ENCODE measurements at places on chromosomes 13 and 19.

- DNase-seq: no peak
Measured at GRCh38 chr13:39417131-39417530, 185.9 kb downstream of the LHFPL6 start.

- no peak for DNase-seq
Measured at GRCh38 chr19:6971366-6971765, 49.9 kb downstream of the MBD3L2B start.

DNA sequence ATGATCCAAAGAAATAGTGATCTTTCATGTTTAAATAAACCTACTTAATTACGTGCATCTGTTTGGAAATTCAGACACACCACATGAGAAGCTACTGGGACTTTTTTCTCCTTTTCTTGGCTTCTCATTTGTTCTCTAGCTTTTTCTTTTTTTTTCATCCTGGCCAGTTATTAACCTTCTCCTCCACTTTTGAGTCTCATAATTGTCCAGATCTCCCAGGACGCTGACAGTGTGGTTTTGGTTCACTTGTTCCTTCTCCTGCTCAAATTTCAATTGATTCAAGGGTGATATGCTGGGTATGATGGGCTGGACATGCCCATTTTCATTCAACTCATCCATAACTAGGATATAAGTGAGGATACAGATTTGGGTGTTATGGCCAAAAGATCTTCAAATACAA is 152.3 kb downstream of the TM9SF2 start:
- DNase-seq: no peak

- no peak for DNase-seq
Measured at GRCh38 chr13:113562085-113562749, 22.3 kb upstream of the TFDP1 start.

DNA sequence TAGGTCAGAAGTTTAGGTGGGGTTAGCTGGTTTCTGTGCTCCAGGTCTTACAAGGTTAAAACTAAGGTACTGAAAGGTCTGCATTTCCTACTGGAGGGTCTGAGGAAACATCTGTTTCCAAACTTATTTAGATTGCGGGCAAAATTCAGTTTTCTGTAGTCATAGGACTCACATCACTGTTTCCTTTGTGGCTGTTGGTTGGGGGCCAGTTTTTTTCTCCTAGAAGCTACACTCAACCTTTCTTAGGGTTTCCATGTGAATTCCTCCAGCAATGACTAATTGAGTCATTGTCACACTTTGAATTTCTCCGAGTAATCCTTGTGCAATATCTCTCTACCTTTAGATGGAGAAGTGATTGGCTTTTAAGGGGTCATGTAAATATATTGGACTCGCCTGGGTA is 773.4 kb upstream of the SLITRK1 start:
- no peak for DNase-seq

- no peak for DNase-seq
Measured at GRCh38 chr19:48393559-48394330, at the start of gene GRIN2D. Gene GRIN2D, plus strand, starts transcription at chr19:48393668. Its CDS starts 4,725 bp downstream, at chr19:48398393.

- no peak for DNase-seq
Measured at GRCh38 chr19:34925278-34925855, 1.3 kb upstream of the ZNF30 start.

- no peak for DNase-seq
Measured at GRCh38 chr19:39193803-39194202, 3.0 kb upstream of the NCCRP1 start.

- DNase-seq: no peak
Measured at GRCh38 chr19:23769691-23770468, 11.2 kb upstream of the ZNF681 start.

DNA sequence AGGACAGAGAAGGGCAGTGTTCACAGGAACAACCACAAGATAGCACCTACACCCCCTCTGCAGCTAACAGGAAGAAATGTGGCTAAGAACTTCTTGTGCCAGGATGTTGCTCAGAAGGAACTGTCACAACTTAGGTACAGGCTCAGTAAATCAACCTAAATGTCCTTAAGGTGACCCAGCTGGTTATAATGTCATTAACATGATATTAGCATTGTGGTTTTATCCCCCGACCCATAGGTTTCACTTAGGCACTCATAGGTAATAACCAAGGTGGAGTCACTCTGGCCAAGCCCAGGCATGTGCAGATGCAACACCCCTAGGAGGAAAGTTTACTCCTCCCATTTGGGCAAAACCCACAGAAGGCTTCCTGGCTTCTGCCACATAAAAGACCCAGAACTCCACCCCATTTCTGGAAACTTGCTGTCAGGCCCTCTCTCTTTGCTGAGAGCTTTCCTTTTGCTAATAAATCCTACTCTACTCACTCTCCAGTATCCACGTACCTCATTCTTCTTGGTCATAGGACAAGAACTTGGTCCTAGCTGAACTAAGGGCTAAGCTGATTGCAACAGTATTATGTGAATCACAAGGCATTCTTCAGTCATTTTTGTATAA is 951.3 kb downstream of the SLITRK5 start:
- DNase-seq: peak; percentile 4

DNA sequence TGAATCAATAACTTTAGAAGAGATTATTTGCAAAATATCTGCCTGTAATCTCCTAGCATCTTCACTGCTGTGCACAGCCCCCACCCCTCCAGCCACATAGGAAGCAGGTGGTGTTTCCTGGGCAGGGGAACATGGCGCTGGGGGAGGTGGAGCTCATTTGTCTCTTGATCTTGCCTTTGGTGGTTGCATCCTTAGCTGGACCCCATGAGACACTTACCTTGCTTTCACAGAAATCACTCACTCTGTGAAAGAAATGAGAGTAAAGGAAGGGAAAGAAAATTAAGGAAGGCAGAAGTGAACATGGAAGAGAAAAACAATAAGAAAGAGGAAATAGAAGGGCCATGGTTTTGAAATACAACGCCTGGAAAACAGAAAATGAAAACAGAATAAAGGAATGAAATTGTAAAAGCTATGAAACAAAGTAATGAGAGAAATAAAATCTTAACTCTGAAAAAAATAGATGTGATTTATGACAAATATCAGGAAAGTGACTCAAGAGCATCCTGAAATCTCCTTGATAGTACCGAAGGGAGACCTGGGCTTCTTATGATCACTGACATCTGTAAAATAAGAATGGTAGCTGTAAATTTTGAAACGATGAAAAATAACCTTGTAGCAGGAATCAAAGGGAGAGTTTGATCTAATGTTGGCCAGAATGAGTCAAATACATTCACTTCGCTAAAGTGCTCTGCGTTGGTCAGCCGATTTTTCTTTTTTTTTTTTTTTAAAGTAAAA is 17.2 kb upstream of the RNASEH2B start:
- DNase-seq: peak; percentile 19

GRCh38 chr19:49196527-49197240 is 39.1 kb downstream of the TRPM4 start:
- no peak for DNase-seq

GRCh38 chr13:48624016-48624415 is 29.7 kb upstream of the CYSLTR2 start:
- DNase-seq: no peak

DNA sequence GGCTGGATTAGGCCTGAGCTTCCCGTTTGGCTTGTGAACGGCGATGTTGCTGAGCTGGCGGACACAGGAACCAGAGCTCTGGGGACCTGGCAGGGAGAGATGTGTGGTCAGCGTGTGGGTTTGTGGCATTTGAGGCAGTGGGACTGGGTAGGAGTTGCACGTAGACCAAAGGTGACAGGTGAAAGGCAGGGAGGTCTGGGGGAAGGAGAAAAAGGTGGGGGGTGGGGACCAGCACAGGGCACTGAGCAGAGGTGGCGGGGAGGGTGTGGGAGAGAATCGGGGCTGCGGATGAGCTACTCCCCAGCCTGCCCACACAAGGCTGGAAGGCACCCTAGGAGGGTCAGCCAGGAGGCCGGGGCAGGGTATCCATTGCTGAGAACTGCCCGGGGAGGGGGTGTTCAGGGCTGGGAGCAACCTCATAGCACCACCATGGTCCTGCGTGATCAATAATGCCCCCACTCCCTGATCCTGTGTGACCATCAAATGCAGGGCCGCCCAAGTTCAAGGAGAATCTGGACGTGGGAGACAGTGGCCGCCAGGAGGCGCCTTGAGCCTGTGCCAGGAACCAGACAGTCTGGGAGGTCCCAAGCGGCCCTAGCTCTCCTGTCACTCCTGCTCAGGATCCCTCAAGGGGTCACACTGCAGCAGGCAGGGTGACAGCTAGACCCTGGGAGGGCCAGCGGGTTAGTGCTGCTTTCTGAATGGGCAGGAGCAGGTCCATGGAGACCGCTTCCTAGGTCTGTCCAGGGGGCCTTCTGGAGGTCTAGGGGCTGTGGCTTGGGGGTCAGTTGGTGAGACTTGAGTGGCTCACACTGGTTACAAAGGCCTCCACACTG is 12.8 kb upstream of the SELENOW start:
- no peak for DNase-seq

- DNase-seq: no peak
Measured at GRCh38 chr13:108993346-108993745, 363.9 kb downstream of the MYO16 start.

DNA sequence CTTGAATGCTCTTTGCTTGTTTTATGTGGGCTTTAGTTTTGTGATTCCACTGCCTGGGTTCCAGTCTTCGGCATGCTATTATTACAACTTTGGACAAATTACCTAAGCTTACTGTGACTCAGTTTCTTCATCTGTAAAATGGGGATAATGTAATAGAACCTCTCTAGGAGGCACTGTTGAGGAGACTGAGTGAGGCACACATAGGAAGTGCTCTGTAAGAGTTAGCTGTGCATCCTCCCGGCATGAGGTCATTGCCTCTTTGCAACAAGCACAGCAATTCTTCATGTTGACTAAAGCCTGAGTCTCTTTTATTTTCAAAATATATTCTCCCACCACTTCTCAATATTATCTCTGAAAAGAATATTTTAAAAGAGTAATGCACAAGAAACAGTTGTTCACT is 227.4 kb downstream of the DLEU7 start:
- DNase-seq: no peak

DNA sequence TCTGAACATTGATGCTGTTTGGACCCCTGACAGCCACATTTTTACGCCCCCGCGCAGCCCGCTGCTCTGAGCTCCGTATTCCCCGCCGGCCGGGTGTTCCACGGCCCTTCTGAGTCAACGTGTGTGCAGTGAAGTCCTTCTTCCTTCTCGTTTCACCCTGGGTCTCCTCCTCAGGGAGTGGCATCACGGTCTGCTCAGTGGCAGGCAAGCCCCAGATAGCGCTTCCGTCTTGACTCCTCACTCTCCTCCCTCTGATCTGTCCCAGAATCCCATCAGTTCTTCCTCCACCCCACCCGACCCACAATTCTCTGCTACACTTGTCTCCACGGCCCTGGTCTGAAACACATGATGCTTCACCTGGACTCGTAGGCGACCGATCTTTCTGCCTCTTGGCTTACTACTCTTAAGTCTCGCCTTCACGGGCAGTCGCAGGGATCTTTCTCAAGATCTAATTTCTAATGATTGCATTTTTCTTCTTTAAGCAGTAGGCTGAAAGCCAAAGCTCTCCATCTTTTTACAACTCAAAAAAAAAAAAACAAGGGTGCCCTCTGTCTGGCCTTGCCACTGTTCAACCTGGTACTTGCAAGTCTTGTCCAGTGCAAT is 33.9 kb downstream of the CCNE1 start:
- no peak for DNase-seq

GRCh38 chr13:41639237-41639904 is 182.0 kb downstream of the RGCC start:
- no peak for DNase-seq

DNA sequence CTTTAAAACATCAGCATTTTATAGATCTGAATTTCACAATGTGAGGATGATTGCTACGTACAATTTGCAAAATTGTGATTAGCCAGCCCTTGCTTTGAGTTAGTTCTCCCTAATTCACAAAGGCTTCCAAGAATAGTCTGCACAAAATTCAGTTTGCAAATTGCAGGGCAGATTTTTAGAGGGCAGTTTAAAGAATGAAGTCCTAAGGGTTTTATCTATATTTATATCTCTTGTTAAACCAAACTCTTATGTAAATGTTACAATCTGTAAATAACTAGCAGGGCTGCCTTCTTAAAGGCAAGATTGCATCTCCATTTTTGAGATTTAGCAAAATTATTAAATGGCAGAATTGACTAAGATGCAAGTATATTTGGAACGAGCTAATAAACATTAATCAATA is 52.8 kb upstream of the ZNF536 start:
- no peak for DNase-seq

DNA sequence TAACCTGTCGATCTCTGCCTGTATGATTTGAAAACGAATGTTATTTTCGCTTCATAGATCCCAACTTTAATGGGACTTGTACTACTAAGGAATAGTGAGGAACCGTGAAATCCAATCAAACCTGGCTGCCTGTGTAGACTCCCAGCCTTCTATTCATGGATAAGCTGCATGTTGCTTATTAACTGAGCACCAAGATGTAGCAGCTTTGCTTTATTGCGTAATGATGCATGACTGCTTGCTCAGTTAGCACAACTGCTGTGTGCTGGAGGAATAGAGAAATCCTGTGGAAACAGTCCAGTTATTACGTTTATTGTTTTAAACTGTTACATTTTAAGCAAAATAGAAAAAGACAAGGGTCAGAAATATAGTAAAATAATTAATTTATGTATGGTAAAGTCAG is 108.2 kb downstream of the SHISA2 start:
- no peak for DNase-seq

- peak; percentile 10 for DNase-seq
Measured at GRCh38 chr19:34430738-34431625, 2.8 kb downstream of the UBA2 start.

DNA sequence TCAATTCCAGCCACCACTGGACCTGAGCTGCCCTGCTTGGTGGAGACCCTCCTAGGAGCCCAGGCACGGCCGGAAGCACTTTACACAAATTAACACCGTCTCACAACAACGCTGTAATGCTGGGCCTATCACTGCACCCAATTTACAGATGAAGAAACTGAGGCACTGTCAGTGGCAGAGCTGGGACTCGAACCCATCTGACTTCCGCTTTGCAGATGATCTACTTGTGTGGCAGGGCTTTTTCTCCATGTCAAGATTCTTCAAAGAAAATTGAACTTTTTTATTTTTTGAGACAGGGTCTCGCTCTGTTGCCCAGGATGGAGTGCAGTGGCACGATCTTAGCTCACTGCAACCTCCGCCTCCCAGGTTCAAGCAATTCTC is 33.8 kb downstream of the ZFR2 start:
- DNase-seq: no peak

DNA sequence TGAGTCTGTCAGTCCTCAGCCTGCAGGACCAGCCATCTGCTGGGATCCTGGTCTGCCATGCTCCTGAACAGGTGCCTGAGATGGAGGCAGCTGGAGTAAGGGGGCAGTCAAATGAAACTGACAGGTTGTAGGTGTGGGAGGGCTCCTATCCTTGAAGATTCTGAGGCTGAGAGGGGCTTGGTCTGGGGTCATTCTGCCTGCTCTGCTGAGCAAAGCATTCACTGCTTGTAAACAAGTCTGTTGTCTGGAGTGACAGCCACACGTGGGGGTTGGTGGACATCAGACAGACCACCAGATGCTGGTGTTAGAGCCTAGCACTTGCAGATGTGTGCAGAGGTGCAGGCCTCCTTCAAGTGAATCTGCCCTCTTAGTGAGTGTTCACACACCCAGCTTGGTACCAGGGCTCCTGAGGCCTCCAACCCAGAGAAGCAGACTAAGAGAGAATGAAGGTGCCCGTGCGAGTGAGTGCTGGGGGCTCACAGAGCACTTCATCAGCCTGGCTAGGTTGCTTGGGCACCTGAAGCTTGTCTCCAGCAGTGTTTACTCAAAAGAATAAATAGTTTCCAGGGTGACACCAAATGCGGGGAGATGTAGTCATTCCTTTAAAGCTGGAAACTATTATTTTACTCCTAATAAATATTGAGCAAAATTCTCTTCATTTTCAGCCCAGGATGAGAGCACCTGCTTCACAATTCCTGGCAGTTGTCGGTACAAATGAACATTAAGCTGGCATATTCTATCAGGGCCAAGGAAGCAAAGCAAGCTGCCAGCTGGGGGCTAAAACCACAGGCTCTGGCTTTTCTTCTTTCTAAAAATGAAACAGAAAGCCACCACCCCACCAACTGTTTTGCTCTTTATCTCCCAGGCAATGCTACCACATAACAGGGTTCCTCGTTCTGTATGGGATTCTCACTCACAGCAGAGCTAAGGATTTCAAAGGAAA is 82.3 kb downstream of the RNASEH2B start:
- DNase-seq: no peak

Data from activated CD8-positive, alpha-beta memory T cell treated with anti-CD3 and anti-CD28 coated beads for 4 hours (primary cell).